ENCODE measurements at places on chromosomes 3 and 15.

DNA sequence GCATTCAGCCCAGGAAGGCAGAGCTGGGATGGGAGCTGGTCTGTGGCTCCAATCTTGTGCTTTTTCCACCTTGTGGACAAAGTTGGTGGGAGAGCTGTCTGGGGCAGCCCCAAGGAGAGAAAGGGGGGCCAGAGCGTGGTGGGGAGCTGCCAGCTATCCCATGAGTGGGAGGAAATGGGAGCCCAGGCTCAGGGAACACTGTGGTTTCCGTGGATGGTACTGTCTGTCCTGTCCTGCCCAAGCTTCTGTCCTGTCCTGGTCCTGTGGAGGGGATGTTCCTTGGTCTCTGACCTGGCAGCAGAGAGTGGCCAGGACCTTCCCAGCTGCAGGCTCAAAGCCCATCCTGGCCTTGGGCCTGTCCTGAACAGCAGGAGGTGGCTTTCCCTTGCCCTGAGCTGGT, 72.6 kb upstream of the SEC13 start:
- peak; percentile 57 for DNase-seq

DNA sequence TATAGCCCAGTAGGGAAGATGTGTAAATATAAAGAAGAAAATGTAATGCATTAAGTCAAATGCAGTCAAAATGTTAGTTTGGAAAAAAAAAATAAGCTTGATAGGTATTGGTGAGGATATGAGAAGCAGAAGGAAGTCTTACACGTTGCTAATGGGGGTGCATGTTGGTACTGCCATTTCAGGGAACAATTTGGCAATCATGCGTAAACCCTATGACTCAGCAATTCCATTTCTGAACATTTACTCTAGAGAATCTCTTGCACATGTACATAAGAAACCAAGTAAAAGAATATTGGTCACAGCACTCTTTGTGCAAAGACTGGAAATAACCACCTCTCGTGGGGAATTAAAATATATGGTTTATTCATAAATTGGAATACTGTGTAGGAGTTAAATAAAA, 35.5 kb upstream of the TIMP4 start:
- no peak for DNase-seq

DNA sequence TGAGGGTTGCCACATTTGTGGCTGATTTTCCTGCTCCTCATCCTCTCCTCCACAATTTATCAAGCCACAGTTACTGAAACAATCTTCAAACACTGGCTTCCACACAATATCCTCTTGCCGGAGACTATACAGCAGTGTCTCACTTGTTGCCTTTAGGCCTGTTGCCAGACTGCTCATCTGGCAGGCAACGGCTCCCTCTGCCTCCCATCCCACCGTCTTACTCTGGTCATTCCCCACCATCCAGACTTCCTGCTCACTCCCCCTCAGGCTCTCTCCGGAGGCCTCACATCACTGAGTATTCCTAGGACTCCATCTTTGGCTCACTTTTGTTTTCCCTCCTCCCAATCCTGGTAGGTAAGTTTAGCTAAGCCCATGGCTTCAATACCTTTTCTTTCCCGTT, 301.9 kb downstream of the IL20RB start:
- DNase-seq = no peak

GRCh38 chr3:38313695-38314094, 31.6 kb downstream of the SLC22A14 start:
- DNase-seq = no peak

DNA sequence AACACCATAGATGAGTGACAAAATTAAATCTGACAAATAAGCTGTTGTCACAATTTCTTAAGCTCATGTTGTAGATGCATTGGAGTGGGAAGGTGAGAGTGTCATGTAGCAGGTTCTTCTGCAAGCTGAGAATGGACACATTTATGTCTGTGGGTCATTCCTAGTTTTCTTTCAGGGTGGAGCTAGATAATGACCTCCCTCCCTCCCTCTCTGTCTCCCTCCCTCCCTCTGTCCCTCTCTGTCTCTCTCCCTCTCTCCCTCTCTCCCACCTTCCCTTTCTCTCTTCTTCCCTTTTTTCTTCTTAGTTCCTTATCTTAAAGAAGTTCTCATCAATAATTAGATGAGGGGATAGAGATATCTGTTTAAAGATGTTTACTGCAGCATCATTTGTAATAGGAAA, 36.0 kb downstream of the PXYLP1 start:
- no peak for DNase-seq

- DNase-seq = no peak
Measured at GRCh38 chr15:72982714-72983113, 69.5 kb upstream of the NEO1 start.

DNA sequence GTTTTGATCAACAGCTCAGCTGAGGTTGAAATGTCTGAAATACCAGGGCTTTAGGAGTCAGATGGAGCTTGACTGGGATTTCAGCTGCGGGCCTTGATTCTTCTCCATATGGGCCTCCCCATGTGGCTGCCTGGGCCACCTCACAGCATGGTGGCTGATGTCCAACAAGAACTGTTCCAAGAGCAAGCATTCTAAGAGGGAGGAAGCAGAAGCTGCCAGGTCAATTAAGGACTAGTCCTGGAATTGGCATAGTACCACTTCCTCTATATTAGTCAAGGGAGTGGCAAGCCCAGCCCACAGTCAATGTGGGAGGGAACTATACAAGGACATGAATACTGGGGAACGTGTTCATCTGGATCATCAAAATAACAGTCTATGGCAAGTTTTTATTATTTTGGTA, 181.7 kb upstream of the ANKRD28 start:
- no peak for DNase-seq

DNA sequence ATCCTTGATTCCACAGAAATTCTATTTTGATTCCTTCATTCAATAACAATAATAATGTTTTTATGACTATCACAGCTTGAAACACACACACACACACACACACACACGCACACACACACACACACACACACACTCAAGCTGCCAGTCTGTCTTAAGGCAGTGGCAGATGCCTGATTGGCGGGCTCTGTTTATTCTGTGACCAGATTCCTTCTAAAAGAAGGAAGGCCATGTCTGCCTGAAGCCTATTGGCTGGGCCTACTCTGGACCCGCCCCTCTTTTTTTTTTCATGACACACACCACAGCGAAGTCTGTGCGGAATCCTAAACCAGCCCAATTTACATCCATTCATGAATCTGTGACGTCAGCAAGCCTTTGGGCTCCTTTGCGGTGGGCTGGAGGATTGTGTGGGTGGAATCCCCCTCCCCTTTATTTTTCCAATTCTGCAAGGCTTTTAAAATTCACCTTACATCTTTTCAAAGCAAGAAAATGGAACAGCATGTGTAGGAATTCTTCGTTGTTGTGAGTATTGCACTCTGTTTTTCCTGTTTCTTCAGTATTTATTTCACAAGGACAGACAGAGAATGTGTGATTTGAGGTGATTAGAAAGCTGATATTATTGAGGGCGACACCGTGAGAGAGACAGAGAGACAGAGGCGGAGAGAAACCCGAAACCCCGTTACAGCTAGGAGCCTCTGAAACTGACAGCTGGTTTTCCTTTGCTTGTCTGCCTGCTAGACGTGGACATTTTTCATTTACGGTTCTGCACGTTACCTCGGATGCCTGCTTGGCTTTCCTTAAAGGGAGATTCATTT, at the start of gene MAP3K13:
Gene MAP3K13 (plus strand): TSS at position 287 of the 812 bp plus-strand sequence. CDS start 65,446 bp downstream, outside the sequence.
- peak; percentile 82 for DNase-seq

- DNase-seq = no peak
Measured at GRCh38 chr3:44337248-44337785, 1.2 kb upstream of the TCAIM start.

DNA sequence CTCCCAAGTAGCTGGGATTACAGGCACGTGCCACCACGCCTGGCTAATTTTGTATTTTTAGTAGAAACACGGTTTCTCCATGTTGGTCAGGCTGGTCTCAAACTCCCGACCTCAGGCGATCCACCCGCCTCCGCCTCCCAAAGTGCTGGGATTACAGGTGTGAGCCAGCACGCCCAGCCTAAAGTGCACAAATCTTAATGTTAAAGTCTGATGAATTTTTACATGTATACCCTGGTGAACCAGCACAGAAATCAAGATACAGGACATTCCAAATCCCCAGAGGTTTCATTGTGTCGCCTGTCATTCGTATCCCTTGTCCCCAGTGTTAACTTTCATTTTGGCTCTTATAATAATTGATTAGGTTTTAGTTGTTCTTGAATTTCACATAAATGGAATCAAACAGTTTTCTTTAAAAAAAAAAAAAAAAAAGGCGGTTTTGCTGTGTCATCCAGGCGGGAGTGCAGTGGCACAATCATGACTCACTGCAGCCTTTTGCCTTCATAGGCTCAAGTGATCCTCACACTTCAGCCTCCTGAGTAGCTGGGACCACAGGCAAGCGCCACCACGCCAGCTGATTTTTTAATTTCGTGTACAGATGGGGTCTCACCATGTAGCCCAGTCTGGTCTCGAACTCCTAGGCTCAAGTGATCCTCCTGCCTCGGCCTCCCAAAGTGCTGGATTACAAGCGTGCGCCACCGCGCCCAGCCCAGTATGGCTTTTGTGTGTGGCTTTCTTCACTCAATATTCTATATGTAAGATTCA, 1.5 kb upstream of the TM4SF19 start:
- DNase-seq = no peak

GRCh38 chr3:76083992-76084391, 298.6 kb upstream of the ZNF717 start:
- no peak for DNase-seq

DNA sequence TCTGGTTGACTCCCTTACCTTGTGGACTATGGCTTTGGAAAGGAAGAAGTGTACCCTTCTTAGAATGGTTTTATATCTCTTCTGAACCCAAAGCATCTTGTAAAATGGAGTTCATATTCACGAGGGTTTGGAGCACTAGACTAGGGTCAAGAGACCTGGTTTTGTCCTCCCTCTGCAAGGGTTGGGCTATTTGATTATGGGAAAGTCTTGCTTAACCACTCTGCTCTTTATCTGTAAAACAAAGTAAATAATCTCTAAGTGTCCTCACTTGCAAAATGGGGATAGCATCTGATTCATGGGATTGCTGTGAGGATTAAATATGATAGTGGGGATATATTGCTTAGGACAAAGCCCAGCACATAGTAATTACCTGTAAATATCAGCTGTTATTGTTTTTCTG, 17.9 kb upstream of the SLC2A2 start:
- DNase-seq = no peak

- no peak for DNase-seq
Measured at GRCh38 chr3:117898722-117899522, 1135.7 kb downstream of the IGSF11 start.

DNA sequence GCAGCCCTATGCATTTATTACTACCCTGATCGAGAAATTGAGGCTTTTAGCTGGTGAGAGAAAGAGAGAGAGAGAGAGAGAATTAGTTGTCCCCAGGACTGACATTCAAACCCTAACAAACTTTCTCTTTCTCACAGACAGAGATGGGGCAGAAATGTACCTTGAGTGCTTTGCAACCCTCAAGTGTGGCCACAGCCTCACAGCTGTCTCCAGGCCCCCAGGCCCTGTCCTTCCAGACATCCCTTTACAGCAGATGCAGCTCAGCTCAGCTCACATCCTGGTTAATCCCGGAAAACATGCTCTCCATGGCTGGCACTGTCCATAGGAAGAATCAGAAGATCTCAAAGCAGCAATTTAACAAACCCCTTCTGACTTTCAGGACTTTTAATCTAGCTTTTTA, 67.6 kb downstream of the DCLK3 start:
- DNase-seq = no peak

DNA sequence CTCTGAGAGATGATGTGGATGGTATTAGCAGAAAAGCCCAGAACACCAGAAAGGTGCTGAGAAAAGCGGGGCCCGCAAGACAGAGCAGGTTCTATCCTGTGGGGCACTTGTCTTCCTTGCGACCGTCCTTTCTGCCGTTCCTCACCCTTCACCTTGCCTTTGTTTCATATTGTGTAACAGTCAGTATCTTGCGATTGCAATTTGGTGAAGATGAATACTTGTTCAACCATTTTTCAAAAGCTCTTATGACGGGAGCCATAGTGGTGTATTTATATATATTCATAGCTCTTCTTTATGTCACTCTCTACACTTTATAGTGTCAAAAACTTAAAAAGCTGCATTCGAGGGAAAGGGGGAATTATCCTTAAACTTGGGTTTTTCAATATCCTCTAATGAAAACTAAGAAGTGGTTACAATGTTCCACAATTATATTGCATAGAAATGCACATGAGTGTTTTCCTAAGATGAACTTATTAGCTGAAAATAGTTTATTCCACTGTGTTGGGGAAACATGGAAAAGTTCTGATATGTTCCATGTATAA, 797 bp downstream of the MAP3K13 start:
- no peak for DNase-seq

DNA sequence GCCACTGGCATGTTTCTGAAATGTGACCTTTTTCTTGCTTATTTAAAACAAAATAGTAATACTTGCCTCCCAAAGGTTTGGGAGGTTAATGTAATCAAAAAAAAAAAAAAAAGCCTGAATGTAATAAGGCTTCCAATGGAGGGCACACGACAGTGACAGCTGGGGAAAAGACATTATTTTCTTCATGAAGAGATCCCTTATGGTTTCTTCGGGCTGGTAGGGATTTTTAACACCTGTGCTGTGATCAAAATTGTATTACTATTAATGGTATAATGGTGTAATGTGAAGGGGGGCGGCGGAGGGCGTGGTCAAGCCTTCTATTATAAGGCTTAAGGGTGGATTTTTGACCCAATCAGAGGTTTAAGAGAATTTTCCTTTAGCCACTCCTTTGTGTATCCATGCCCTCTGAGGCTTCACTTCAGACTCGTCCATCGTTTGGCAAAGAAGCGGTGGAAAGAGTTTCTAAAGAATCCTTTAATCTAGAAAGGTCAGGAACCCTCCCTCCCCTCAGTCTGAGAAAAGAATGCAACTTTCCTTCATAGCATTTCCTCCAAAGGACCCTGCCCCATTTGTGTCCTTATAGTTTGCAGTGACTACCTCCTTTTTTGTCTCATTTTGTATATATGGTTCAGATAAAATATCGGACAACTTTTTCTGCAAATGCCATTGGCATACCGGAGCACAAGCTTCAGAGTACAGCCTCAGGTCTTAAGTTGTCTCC, 89.5 kb upstream of the CHD2 start:
- DNase-seq = peak; percentile 83

DNA sequence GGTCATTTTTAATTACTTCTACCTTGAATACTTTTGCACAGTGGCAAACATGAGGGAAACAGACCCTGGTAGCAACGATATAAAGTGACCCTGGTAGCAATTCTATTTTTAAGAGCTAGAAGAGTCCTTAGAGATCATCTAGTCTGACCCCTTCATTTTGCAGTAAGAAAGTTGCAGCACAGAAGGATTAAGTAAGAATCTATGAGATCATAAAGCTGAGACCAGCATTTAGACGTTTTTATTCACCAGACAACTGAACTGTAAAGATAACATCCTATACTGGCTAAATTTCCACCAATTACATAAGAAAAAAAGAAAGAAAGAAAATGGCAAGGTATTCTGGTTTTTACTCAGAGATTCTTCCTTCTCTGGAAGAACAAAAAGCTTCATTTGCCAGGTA, 49.9 kb downstream of the LRRFIP2 start:
- DNase-seq = no peak

- DNase-seq = no peak
Measured at GRCh38 chr3:186219211-186219638, 110.3 kb upstream of the ETV5 start.

DNA sequence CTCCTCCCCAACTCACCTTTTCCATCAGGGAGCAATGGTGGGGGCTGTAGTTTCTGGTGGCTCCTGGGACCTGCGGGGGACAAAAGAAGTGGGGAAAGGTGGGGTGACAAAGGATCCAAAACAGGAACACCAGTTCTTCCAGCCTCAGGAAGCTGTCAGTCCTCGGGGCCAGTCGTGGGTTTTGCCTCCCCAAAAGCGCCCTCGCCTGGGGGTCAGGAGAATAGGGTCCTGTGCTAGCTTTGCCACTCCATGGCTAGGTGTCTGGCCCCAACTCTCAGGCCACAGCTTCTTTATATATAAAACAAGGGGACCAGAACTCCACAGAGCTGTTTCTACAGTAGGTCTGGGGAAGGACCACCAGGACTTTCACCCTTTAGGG, 4.0 kb downstream of the CCDC9B start:
- no peak for DNase-seq

Data from spleen (tissue), 13 donors.